ENCODE measurements at places on chromosomes 3 and 15. TPM values are rescaled to one million over a fixed set of nuclear protein-coding genes. Genes with fewer than 3 reads are reported as not detected.

UNC13C gene
- total RNA-seq: under 0.01 TPM

MB21D2 gene
- total RNA-seq: 6.5 TPM

TMCC1 gene
- 25.0 TPM for total RNA-seq

DNAH1 gene
- 8.7 TPM for total RNA-seq

RAB5A gene
- total RNA-seq: 69.1 TPM

PODXL2 gene
- 0.36 TPM for total RNA-seq

FEZF2 gene
- total RNA-seq: not detected

PRR23B gene
- not detected for total RNA-seq

WDR93 gene
- 0.36 TPM for total RNA-seq

GOLGA8J gene
- total RNA-seq: 0.29 TPM

AP3B2 gene
- total RNA-seq: 0.36 TPM

TAMM41 gene
- 8.7 TPM for total RNA-seq

CPNE4 gene
- total RNA-seq: not detected

DUOXA2 gene
- total RNA-seq: not detected

CLDN16 gene
- total RNA-seq: under 0.01 TPM

TMEM39A gene
- 54.5 TPM for total RNA-seq

KAT2B gene
- 15.9 TPM for total RNA-seq

PLSCR2 gene
- not detected for total RNA-seq

PLA2G4E gene
- not detected for total RNA-seq

SENP5 gene
- 42.4 TPM for total RNA-seq

MYO5C gene
- total RNA-seq: under 0.01 TPM
